H1 (cell line): ENCODE measurements at places on chromosomes 1 and 21. TPM values are rescaled to one million over a fixed set of nuclear protein-coding genes. Genes with fewer than 3 reads are reported as not detected.

Gene KCNJ15
- not detected in 2 replicates for total RNA-seq

- no peak for DNase-seq
Observed at GRCh38 chr1:228144193-228144992, 4.3 kb downstream of the GUK1 start.

GRCh38 chr1:230167419-230167852 is 100.4 kb downstream of the GALNT2 start:
- DNase-seq = peak; percentile 62

GRCh38 chr1:41365320-41365633 is 4.0 kb downstream of the FOXO6 start:
- no peak for DNase-seq

DNA sequence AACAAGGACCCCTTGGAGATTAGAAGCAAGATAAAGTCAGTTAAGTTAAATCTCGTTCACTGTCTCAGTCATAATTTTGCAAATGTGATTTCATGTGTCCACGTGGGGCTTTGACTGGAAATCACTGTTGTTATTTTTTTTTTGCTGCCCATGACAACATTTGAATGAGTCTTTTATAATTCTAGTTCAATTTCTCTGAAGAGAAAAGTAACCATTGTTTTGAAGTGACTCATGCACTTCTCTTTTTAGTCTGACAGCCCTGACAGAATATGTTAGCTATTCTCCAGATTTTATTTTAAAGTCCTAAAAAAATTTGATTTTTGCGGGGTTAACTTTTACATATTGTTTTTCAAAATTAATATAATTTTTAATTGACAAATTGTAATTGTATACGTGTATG is 30.7 kb upstream of the NLRP3 start:
- DNase-seq = no peak

GRCh38 chr1:2611031-2611501 is 21.8 kb downstream of the MMEL1 start:
- DNase-seq = peak; percentile 31

DNA sequence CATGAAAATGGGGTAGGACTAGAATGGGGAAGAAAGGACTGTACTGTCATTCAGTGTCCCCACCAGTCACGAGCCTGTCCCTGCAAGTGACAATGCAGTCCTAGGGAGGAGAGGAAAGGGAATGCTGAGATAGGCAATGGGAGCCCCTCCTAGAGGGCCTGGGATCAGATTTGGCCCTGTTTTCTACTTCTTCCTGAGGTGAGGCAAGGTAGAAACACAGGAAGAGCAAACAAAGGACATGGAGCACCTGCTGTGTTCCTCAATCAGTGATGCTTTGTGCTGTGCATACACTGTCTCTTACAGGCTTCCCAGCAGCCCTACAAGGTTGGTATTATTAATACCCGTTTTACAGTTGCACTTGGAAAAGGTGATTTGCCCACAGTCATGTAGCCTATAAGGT is 6.1 kb downstream of the FABP3 start:
- no peak for DNase-seq

DNA sequence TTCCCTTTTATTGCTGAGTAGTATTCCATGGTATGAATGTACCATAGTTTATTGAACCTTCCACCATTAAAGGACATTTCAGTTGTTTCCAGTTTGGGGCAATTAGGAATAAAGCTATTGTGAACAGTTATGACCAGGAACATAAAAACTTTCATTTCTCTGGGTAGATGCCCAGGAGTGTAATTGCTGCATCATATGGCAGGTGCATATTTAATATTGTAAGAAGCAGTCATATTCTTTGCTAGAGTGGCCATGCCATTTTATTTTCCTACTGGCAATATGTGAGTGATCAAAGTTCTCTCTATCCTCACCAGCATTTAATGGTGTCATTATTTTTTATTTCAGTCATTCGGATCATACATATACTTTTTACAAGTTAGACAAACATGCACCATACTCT is 23.9 kb upstream of the H3-3A start:
- no peak for DNase-seq

Gene C1orf185
- not detected in 2 replicates for total RNA-seq

Gene KCNE1
- total RNA-seq = 0.15 and 0.28 TPM in 2 replicates

DNA sequence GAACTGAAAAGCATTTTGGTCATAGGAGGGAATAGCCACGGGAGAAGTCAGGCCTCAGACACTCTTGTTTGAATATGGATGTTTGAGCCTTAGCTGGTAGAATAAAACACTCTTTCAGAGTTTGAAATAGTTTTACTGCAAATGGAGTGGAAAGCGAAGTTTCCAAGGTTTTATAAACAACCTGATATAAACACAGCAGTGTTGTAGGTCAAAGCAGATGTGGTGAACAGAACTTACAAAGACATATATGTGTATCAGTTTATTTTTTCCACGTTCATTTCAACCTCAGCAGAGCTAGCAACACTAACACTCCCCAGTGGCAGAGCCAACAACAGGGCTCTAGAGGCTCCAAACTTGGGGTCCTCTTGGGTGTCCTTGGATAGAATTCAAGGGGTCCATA is 89.9 kb downstream of the WLS start:
- DNase-seq = no peak

Gene NPPA
- not detected in 2 replicates for total RNA-seq

GRCh38 chr1:7584157-7584556 is 186.9 kb upstream of the VAMP3 start:
- DNase-seq = no peak

Gene AMY1C
- total RNA-seq = not detected in 2 replicates

Gene MYBPH
- not detected in 2 replicates for total RNA-seq

Gene NRIP1
- total RNA-seq = 9.3 and 10.5 TPM in 2 replicates

DNA sequence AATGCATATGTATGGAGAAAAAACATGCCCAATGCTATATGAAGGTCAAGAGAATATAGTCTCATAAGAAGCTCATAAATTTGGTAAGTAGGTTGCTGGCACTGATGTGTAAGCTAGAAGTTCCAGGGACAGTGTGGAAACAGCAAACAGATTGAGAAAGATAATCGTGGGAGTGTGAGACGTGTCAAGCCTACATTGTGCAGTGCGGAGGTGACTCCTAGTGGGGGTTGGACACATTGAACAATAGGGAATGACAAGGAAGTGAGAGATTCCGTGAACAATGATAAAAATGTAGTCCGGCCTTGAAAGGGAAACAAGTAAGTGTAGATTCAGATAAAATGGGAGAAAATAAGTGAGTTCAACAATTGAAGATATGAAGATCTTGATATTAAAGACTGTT is 788.4 kb upstream of the PRMT6 start:
- DNase-seq = no peak

- no peak for DNase-seq
Observed at GRCh38 chr1:201424146-201424545, 2.6 kb upstream of the TNNI1 start.

Gene ST6GALNAC5
- total RNA-seq = 6.2 and 9.3 TPM in 2 replicates

DNA sequence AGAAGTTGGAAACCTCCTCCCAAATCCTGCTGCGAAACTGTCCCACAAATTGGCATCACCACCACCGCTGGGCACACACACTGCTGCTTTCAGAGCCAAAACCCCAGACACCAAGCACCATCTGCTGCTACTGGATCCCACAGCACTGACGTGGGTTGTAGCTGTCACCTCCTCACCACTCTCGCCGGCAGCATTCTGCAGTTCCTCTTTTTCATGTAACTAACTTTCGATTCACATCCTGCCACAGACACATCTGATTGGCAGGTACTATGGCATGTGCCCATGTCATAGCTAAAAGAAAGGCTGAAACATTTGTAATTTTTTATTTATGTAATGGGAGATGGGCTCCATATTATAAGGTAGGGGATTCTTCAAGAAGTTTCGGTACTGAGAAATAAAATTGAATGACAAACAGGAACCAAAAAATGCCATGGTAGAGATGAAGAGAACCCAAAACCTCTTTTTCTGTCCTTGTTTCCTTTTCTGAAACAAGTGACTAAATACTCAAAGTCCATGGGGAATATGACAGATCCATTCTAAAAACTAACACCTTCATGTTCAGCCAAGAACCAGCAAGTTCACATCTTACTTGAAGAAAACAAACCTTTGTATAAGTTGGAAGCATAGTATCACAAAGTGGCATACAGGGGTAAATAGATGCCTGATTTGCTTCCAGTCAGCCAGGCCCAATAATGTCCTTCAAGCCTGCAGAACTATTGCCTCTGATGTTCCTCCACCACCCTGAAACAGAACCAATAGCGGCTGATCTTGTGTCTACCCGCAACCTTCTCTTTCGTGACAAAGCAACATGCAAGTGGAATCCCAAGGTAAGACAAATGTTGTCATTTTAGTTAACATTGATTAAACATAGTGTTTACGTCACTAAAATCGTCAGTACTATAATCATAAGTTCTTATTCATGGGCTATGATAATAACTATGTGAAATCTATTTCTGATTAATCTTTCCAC is 26.6 kb upstream of the RGS13 start:
- no peak for DNase-seq
